ENCODE measurements at places on chromosomes 7 and 10. TPM values are rescaled to one million over a fixed set of nuclear protein-coding genes. Genes with fewer than 3 reads are reported as not detected.
A peak's percentile ranks its signal among the peaks of the same experiment; 100 is the strongest.

DNA sequence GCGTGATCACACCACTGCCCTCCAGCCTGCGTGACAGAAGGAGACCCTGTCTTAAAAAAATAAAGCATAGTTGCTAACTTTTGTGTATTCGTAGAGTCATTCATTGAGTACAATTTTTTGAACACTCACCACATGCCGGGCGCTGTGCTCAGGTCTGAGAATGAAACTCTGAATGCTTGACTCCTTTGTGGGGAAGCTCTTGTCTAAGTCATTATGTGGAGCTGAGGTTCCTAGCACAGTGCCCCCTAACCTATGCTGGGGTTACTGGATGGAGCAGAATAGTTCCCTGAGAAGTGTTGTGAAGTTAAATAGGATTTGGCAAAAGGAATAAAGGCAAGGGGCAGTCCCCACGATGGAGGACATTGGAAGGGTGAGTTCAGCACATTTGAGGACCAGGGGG lies 123.3 kb downstream of the CELF2 start:
- DNase-seq: no peak

Gene EVX1
- not detected for total RNA-seq

DNA sequence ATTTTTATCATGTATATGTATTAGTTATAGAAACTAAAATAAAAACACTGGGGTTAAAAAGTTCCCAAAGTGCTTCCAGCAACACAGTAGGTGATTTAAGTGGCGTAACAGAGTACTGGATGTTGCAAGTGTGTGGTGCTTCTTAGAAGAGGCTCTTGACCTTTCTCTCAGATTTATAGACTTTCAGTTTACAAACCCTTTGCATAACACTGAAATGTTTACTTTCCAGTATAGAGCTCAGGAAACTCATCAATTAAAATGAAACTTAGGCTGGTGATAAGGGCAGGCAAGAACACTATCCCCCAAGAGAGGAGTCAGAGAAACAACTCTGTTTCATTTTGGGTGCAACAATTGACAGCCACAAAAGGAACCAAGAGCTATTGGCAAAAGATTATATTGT lies 27.5 kb upstream of the SMC3 start:
- DNase-seq: no peak

- DNase-seq: no peak
Measured at GRCh38 chr10:1147810-1148209, 91.6 kb downstream of the WDR37 start.

DNA sequence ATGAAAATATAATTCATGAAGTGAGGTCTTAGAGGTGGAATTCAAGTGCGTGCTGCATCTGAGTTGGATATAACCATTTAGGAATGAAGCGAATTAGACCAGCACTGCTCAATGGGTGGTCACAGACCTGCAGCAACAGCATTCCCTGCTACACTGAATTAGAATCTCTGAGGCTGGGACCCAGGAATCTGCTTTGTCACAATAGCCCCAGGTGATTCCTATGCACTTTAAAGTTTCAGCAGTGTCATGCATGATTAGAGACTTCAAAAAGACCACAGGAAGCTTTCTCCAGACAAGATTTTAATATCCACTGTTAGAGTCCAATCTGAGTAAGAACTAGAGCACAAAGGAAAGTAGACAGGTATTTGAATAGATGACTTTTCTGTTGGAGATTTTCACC lies 352.8 kb upstream of the VSTM2A start:
- DNase-seq: no peak

DNA sequence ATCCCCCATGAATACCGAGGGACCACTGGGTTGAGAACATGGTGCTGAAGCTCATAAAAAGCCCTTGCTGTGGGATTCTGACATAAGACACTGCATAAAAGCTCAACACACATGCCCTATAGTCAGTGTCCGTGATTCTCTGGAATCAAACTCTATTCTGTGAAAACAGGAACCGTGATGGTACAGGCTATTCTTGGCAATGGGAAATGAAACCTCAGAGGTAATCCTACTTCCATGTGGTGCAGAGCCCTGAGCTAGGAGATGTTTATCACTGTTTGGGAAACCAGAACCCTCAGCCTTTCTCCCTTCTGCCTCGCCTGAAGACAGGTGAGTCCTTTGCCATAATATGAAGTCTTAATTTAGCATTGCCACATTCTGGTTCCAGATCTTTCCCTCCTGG lies 80.8 kb upstream of the PRSS1 start:
- no peak for DNase-seq

DNA sequence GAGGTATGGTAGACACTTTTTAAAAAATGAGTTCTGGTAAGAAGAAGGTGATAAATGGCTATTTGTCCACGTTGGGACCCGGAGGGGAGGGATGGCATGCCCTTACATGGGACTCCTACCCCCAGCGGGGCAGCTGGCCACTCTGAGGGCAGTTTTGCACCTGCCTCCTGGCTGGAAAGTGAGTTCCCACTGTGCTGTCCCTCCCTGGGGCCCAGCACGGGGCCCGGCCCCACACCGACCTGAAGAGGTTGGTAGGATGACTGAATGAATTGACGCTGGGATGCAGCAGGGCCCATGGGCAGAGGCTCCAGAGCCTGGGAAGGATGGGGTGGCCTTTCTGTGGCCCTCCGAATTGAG lies 601 bp upstream of the AEBP1 start:
- DNase-seq: no peak

Gene PDE6C
- not detected for total RNA-seq

DNA sequence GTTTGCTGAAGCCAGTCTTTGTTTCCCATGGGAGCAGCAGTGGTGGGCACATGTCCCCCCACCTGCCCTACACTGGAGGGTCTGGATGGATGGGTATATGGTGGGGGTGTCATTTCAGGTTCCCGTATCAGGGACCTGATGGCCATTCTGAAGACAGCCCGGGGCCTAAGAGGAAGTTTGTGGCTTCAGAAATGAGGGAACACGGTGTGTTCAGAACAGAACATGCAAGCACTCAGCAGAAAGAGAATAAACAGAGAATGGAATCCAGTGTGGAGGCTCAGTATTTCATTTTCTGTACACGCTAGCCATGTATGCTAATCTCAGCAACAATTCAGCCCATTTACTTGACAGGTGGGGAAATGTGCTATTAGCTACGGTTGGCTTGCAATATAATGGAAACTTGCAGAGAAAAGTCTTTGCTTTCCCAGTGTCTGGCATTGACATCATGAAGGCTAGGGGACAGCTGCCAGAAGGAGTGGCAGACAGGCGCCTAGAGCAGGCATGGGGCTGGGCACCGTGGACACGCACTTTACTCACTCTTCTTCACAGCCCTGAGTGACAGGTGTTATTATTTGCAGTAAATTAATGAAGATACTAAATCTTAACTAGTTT lies 98.6 kb downstream of the ELMO1 start:
- no peak for DNase-seq

GRCh38 chr10:64798297-64798696 lies 1277.1 kb downstream of the REEP3 start:
- no peak for DNase-seq

DNA sequence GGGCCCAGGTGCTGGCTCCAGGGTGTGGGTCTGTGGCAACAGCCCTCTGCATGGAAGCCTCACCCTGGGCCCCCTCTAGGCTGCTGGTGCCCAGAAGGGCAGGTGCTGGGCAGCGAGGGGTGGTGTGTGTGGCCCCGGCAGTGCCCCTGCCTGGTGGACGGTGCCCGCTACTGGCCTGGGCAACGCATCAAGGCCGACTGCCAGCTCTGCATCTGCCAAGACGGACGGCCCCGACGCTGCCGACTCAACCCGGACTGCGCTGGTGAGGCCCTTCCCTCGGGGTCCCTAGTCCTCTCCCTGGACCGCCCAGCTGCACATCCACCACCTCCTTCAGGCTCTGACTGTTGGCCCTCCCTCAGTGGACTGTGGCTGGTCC lies 18.8 kb upstream of the ZNF467 start:
- DNase-seq: no peak

DNA sequence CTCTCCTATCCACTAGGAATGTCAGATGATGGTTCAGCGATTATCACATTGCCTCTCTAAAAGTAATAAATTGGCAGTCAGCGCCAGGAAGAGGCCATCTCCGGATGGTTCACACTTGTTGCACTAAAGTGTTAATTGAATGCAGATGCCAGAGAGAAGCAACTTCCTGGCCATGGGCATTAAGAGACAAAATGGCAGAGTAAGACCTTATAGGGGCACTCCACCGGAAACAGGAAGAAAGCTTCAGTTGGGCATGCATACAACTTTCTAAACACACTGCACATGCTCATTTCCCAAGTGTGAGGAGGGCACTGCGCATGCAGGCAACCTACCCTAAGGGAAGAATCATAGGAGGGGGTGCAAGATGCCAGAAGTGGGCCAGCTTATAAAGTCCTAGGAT lies 71.7 kb upstream of the AUTS2 start:
- DNase-seq: no peak

DNA sequence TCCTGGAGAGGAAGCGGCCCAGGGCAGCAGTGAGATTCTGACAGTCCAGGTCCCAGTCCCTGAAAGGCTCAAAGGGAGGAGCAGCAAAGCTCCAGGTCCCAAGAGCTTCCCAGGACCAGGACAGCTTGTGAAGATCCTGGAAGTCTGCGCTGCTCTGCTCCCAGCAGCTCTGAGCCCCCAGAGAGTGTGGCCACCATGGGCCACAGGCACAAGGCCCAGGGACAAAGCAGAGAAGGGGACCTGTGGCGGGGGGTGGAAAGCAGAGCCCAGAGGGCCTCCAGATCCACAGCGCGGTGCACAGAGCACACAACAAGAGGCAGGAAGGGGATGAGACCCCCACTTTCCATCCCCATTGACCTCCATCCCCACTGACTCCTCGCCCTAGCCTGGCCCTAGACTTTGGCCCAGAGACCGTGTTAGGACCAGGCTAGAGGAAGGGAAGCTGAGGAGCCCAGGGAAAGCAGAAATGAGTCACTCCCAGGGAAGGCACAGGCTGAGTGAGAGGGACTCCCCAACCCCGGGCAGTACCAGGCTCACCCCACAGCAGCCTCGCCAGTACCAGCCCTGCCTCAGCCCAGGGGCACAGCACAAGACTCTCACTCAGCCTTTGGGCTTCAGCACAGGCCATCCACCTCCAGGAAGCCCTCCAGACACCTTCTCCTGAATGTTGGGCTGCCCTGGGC lies 75.5 kb downstream of the GRID1 start:
- no peak for DNase-seq

DNA sequence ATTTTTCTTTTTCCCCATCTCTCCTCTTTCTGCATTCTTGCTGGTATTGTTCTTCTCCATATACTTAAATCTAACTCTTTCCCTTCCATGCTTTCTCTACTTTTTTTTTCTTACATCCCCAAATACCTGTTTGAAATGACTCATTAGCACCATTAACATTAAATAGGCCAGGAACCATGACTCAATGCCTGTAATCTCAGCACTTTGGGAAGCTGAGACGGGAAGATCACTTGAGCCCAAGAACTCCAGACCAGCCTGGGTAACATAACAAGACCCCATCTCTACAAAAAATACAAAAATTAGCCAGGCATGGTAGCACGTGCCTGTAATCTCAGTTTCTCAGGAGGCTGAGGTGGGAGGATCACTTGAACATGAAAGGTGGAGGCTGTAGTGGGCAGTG lies 1026.8 kb downstream of the GATA3 start:
- DNase-seq: no peak

DNA sequence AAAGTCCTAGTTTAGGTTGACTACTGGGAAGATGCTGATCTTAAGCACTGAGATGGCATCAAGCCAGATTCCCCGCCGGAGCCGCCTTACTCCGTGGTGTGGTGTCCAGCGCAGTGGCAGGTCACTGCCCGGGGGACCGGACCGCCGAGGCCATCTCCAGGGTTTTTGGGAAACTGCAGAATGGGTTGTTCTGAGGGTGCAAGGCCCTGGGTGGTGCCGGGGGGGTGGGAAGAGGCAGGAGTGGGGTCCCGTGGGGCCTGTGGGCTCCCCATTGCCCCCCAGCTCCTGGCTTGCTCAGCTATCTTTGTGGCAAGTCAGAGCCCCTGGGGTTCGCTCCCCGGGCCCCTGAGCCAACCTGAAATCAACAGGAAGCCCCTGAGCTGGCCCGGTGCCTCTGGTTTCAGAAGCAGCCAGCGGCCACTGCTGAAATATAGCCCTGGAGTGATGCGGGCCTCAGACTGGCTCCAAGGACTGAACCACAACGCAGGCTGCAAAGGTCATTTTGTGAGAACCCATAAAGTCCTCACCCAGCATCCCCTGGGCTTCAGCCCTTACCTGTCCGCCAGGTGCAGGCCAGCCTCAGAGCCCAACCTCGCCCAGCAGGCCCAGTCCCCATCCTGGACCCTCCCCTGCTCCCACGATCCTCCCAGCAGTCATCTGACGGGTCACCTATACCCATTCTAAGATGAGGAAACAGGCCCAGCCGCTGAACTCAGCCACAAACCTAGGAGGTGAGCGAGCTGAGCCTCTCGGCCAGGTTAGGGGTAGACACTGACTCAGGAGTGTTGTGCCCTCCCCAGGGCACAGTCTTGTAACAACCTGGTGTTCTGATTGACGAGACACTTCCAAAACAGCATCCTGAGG lies 102.7 kb downstream of the PDGFA start:
- no peak for DNase-seq

GRCh38 chr10:78996792-78997129 lies 72.0 kb upstream of the ZMIZ1 start:
- no peak for DNase-seq

DNA sequence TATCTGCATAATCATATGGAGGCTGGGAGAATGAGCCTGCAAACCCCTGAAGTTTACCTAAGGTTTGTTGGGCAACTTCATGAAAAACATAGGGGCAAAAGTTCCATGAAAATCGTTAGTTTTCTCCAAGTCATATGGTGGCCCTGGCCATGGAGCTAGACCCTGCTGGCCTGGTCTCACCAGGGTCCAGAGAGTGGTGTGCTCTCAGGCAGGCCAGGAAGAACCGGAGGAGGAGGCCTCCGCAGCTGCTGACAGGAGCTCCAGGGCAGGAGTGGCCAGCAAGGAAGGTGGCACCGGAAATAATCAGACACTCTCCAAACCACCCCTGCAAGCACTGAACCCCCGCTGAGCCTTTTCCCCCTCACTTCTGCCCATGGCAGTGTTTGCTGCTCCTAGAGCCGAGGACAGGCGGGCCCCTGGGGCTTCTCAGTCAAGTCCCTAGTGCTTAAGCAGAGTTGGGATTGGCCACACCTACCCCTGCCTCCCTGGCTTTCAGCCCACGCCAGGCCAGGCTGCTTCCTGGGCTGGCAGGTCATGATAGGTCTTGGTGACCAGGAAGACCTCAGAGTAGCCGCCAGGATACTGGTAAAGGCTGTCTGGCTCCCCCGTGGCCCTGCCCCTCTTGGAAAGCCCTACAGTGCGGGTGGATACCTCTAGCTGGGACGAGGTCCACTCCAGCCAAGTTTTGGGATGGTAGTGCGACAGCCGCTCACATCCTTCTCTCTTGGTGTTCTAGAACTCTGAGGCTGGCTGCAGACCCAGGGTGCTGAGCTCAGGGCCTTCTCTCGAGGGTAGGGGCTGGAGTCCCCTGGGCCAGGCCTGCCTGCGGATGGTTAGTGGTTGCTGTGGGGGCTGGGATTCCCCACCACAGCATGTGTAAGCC lies 242.8 kb downstream of the MGMT start:
- no peak for DNase-seq

Gene NAT16
- total RNA-seq: not detected

GRCh38 chr7:12102126-12102525 lies 109.0 kb upstream of the TMEM106B start:
- no peak for DNase-seq

Gene EEPD1
- 0.59 TPM for total RNA-seq

GRCh38 chr10:84607044-84607443 lies 278.7 kb downstream of the CCSER2 start:
- no peak for DNase-seq

- DNase-seq: no peak
Measured at GRCh38 chr7:26479581-26479980, 187.9 kb downstream of the SNX10 start.

Gene STOX1
- total RNA-seq: 0.10 TPM

- peak; percentile 24 for DNase-seq
Measured at GRCh38 chr7:137656227-137656849, 190.4 kb downstream of the DGKI start.

Gene FEZF1
- total RNA-seq: not detected
